Brain microvascular endothelial cell (primary cell): ENCODE measurements at places on chromosomes 12 and 14.

DNA sequence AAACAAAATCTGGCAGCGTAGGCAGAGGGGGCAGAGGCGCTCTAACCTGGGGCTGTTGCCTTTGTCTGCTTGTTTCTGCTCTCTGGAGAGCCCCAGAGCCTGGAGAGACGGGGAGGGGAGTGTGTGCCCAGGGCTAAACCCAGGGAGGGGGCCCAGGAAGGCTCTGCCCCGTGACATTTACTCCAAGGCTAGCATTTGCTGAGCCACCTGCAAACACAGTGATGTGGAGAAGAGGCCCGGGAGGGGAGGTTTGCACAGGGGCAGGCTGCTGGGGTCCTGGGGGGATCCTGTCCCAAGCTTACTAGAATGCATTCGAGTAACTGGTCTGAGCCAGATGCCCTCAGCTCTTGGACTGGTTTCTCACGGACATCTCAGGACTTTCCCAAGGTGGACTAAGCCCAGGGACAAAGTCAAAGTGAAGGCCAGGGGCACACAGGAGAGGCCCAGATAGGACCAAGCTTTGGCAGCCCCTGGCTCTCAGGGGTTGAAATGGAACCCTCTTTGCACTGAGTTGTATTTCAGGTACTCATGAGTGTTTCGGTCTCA is 12.0 kb downstream of the MEG3 start:
- DNase-seq = no peak

- peak; percentile 44 for DNase-seq
Measured at GRCh38 chr12:31590642-31591379, at the start of gene DENND5B. Gene DENND5B, minus strand, starts transcription at chr12:31591136. Its CDS starts 304 bp downstream, at chr12:31590832.

DNA sequence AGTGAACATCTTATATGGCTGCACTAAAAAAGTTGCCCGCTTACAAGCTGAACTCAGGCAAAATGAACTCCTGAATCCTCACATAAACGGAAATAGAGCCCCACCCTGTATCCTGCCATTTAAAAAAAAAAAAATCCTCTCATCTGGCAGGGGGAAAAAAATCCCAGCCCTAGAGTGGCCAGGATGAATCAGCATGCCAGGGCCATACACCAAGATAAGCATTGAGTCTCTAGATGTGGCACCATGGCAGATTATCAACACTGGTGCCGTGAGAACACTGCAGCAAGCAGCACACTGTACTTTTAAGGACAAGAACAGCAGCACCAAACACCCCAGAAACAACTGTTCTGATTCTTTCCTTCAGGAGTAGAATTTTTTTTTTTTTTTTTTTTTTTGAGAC is 65.5 kb downstream of the RASSF3 start:
- peak; percentile 28 for DNase-seq

GRCh38 chr12:30448038-30448437 is 247.6 kb downstream of the IPO8 start:
- DNase-seq = no peak

DNA sequence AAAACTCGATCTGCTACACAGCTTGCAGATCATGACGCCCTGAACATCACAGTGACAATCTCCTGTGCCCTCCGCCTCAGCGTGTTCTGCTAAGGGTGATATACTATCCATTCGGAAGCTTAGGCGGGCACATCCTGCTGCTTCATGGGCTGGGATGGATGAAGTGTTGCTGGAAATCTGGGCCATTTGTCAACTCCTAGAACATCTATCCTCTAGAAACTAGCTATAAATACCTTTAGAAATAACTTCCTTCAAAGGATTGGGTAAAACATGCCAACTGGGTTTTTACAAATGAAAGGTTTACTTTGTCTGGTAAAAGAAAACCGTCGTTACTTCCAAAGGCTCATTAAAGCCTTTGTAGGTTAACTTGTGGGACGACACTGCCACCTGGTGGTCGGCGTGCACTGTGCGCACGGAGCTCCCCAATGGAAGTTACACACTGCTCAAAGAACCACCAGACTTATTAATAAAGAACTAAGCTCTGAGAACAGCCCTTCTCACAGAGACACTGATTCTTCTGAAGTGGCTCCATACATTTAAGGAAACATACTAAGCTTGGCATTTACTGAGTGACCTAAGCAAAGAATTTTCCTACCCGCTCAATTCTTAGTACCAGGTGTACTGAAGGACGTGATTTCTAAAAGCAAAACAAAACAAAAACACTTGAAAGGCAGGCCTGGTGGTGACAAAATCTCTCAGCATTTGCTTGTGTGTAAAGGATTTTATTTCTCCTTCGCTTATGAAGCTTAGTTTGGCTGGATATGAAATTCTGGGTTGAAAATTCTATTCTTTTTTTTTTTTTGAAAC is 21.6 kb upstream of the CACNA2D4 start:
- DNase-seq = peak; percentile 75

DNA sequence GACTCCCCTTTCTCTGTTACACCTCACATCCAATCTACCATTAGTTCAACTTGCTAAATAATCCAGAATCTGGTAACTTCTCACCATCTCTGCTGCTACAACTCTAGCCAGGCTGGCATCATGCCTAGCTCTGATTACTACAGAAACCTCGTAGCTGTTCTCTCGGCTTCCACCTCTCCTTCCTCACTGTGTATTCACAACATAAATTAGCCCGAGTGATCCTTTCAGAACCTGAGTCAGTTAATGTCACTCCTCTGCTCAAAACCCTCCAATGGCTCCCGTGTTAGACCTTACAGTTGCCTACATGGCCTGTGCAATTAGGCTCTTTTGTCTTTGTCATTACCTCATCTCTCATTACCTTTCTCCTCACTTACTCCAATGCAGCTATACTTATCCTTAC is 139.4 kb downstream of the PDE3A start:
- DNase-seq = no peak

DNA sequence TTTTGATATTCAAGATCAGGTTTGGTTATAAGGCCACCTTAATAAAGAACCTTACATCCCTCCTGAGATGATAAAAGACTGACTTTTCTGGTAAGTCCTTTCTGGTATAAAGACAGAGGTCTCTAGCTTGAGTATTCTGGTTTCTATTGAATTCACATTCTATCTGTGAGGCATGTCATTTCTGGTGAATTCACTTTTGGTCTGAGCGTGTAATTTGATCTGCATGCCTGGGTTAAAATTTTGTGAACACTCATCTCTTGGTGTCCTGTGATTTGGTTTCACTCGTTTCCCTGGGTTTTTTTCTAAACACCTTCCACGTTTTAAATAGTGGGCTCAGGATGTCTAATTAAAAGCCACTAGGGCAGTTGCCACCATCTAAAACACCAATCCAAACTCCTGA is 12.2 kb downstream of the EIF5 start:
- no peak for DNase-seq

GRCh38 chr14:40909906-40910305 is 696.8 kb upstream of the LRFN5 start:
- no peak for DNase-seq

DNA sequence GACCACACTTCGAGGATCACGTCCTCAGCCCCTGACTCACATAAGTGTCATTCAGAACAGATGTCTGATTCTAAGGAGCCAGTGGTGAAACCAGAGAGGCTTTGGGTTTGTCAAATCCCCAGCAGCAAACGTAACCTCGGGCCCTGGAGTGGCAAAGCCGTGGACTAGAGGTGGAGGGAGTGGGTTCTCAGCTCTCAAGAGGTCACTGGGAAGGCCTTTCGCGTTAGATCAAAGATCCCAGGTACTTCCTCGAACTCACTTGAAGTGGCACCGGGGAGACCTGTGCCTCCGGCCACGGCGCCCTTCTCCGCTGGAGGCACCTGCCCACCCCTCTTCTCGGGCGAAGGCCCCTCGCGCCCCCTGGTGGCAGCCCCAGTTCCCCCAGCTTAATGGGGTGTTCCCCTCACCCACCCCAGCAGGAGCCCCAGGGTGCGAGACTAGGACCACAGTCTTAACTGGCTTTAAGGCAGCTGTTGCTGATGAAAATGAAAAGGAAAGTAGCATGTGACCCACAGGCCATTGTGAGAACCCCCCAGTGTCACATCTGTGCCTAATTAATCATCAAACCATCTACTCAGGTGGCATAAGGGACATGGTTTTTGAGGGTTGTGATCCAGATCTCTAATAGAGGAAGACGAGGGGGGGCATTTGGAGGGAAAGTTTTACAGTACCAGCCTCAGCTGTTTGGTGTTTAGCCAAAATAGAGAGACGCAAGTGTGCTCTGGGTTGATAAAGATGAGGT is 672 bp upstream of the ESR2 start:
- peak; percentile 38 for DNase-seq

- DNase-seq = peak; percentile 33
Measured at GRCh38 chr12:115998119-115998633, 279.3 kb downstream of the MED13L start.

DNA sequence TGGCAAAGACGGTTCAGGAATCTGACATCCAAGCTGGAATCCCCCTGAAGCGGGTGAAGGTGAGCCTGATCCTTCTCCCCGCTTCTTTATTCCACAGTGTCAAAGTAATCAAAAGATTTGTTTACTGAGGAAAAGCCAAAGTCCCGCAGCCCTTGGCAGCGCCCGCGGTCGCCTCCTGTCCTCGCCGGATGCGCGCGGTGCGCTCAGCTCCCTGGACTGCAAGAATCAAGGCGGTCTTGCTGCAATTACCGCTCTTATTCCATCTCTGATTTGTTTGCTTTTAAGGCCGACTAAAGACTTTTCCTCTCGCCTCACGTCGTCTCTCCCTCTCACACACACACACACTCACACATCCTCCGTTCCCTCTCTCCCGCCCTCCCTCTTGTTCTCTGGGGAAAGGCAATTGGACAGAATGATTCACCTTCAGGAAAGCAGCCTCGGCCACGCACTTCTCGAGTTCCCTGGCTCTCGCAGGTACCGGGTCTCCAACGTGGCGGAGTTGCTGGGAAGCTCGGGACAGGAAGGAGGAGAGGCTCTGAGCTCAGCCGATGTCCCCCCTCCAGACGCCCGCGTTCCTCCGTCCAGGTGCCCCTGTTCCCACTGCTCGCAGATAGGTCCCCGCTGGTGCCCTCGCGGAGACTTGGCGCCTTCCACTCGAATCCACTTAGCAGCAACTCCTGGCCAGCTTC is 68.6 kb upstream of the USP15 start:
- DNase-seq = peak; percentile 14

GRCh38 chr12:26231921-26232320 is 36.5 kb downstream of the SSPN start:
- DNase-seq = no peak

- no peak for DNase-seq
Measured at GRCh38 chr12:110093631-110094311, 30.4 kb upstream of the IFT81 start.

GRCh38 chr12:12723681-12724420 is 6.7 kb downstream of the CDKN1B start:
- no peak for DNase-seq

DNA sequence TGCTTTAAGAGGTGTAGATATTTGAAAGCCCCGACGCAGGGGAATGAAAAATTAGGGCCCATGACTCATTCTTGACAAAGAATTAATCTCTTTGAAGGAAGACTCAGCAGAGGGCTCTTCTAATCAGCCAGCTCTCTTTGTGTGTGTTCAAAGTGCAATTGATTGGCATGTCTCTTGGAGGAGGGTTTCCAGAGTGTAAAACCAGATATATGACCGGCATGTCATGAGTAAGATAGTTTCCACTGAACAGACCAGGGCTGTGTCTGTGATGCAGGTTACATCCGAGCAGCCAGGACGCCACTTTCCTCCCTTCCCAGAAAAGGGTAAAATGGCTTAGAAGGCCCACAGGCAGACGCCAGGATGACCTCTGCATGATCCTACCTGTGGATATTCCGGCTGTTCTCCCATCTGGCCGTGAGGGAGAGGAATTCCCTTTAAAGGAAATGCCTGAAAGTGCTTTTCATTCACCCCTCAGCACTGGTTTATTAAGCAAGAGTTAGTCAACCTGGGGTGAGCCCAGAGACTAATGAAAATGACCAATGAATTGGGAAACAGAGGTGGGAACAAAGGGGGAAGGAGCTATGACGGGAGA is 7.2 kb upstream of the KRT75 start:
- DNase-seq = no peak

DNA sequence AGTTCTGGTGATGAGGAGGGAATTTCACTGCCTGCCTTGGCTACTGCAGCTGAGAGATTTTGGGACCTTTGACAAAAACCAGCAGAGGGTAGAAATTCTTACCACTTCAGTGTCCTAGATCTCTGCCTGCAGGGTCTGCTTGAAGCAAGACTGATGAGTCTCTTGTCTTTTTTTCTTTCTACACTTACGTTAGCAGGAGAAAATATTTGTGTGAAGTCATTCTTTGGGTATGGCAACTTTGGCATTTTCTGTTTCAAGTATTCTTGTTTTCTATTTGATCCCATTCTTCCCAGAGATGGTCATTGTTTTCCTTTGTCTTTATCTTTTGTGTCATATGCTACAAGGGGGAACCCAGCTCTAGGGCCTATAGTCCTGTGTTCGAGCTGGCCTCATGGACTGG is 65.6 kb upstream of the FERMT2 start:
- peak; percentile 76 for DNase-seq

GRCh38 chr12:58557171-58557570 is 363.1 kb downstream of the LRIG3 start:
- peak; percentile 66 for DNase-seq

DNA sequence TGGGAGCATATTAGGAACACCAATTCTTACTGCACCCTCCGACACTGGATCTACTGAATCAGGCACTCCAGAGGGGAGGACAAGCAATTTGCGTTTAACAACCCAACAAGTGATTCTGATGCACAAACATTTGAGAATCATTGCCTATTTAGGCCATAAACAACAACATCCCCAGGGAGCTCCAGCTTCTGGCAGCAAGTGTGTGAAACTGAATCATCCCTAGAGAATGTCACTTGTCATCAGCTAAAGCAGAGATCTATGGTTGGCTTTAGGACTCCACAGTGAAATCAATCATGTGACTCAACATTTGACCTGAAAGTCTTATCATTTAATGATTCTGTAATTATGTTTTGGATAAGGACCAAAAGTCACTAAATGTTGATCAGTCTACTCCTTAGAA is 505.0 kb upstream of the FLRT2 start:
- no peak for DNase-seq

DNA sequence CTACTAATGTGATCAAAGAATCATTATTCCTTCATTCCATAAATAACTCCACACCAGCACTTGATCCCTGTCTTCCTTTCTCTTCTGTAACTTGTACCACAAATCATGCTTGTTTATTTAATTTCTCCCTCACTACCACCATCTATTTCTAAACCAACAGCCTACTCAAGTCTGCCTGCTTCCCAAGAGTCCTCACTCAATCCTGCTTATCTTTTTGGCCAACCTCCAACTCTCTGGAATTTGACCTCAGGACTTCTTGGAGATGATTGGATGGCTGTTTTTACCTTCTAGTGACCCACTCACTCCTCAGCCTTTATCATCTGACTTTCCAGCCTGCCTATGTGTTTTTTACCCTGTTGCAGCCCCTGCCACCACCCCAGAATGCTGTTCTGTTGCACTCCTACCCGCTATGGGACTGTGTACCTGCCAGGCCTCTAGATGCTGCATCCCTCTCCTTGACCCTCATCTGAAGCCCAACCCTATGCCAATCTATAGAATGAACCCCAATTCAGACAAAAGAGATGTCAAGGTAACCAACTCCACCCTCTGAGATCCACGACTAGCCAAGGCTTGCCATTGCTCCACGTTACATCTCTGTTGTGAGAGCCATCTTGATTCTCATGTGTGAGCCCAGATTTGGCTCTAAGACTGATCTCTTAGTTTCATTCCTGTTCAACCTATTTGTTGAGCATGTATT is 150.2 kb upstream of the PLEKHG7 start:
- no peak for DNase-seq

GRCh38 chr12:72272091-72272661 is at the start of gene TRHDE:
Gene TRHDE, plus strand, starts transcription at chr12:72272370. Its CDS starts 274 bp downstream, at chr12:72272644.
- DNase-seq = peak; percentile 20
